MG63 (cell line): ENCODE measurements at places on chromosomes 2 and 18. TPM values are rescaled to one million over a fixed set of nuclear protein-coding genes. Genes with fewer than 3 reads are reported as not detected.

DNA sequence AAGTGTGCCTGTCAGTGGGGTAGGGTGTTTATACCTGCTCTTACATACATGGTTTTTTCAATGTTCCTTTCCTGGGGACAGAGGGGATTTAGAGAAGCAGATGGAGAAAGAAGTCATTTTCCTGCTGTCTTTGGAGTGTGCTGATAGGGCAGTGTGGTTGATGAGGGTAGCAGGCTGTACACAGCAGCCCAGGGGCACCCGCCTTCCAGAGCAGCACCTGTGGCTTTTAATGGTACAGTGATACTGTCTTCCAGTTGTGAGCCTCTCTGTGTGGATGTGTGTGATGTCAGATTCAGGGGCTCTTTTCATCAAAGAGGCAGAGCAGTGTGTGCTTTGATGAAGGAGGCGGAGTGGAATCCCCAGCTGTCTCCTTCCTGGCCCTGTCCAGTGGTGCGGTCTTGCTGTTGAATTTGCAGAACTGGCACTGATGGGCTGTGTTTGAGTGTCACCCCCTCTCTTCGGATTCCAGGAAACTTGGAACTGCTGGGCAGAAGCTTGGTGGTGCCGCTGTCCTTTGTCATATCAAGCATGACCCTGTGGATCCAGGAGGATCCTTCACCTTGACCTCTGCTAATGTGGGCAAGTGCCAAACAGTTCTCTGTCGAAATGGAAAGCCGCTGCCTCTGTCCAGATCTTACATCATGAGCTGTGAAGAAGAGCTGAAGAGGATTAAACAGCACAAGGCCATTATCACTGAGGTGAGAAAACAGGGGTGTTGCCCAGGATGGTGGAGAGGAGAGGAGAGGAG, 259.8 kb downstream of the PHLPP1 start:
- DNase-seq, result no peak

GRCh38 chr2:207848545-207848928, 78.8 kb upstream of the FZD5 start:
- no peak for DNase-seq

DNA sequence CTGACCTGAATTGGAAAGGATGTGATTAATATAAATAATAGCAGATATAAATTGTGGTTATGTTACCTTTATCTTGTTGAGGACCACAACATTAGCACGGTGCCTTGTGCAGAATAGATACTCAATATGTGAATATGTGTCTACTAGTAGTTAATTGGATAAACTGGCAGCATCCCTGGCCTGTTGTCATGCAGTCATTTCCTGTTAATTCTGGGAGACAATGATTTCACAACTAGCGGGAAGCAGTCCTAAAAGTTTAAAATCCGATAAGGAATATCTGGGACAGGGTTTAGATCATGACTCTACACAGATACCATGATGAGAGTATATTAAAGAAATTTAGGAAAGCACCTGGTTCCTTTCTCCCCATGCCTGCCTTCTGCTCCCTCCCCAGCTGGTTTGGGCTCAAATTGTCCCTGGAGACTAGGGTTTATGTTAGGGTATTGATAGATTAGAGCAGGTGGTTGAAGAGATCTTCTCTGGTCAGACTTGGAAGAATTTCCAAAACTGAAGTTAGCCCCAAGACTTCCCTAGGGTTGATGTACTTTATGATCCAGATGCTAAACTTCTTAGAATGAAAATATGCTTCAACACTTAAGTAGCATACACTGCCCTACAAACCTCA, 32.8 kb downstream of the CYBRD1 start:
- no peak for DNase-seq

- DNase-seq, result no peak
Measured at GRCh38 chr2:191803007-191803406, 43.9 kb downstream of the CAVIN2 start.

ATP6V1C2 gene
- total RNA-seq, result not detected in 2 replicates

GRCh38 chr2:12763486-12763885, 46.8 kb downstream of the TRIB2 start:
- no peak for DNase-seq

- DNase-seq, result no peak
Measured at GRCh38 chr2:180571559-180571958, 408.8 kb upstream of the UBE2E3 start.

- peak; percentile 5 for DNase-seq
Measured at GRCh38 chr2:221958224-221958623, 340.6 kb downstream of the PAX3 start.

GRCh38 chr18:50855976-50856757, 22.8 kb upstream of the ME2 start:
- DNase-seq, result no peak

- DNase-seq, result no peak
Measured at GRCh38 chr2:44822174-44822573, 119.3 kb upstream of the SIX3 start.

MARCHF4 gene
- 0.03 and 0.12 TPM in 2 replicates for total RNA-seq

DNA sequence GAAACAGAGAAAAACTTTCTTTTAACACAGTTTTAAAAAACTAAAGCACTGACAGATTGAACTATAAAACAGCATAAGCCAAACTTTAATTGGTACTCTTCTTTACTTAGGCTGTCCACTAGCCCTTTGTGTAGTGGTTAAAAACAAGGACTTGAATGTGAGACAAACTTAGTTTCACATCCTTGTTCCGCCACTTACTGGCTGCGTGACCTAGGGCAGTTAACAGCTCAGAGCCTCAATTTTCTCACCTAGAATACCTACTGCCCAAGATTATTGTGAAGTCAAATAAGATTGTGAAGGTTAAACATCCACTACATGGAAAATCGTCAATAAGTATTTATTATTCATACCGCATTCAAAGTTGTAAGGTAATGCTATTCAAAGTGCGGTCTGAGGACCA, 2.0 kb downstream of the WDR35 start:
- DNase-seq, result no peak

- no peak for DNase-seq
Measured at GRCh38 chr2:80670763-80671162, 366.2 kb upstream of the LRRTM1 start.

- no peak for DNase-seq
Measured at GRCh38 chr2:43255296-43255910, 29.0 kb upstream of the ZFP36L2 start.

ARHGAP15 gene
- not detected in 2 replicates for total RNA-seq

DNA sequence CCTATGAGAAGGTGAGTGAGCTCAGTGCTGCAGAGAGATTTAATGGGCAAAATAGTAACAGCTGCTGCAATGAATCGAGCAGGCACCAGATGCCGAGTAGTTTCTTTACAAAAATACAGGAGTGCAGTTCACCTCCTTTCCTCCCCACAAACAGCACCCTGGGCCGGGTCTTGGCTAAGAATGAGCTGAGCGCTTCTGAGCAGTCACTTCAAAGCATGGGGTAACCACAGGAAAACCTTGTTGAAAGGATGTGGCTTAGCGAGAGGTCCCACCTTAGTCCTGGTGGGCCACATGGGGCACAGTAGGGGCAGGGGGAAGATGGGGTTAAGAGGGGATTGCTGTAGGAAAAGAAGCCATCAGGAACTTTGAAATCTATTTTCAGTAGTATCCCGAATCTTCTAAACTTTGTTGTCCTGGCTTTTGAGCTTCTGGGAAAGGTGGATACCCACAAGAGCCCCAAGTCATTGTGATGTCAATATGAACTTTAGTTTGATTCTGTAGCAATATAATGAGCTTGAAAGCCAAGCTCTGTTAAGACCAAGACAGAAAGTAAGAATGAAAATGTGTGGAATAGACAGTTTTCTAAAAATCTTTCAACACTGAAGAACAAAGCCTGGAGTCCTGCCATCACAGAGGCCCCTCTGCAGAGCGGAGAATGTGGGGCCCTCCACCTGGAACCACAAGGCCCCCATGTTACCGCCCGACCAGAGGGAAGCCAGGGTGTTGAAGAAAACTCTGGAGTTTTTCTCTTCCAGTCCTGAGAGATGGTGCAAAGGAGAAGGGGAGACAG, 101.0 kb upstream of the ZNF236 start:
- DNase-seq, result no peak
